ENCODE measurements at places on chromosomes 11 and 22.

GRCh38 chr11:45470794-45471167 lies 184.6 kb upstream of the SYT13 start:
- DNase-seq: no peak

GRCh38 chr11:79440571-79441460 lies at the start of gene TENM4:
TSS of gene TENM4 (minus strand) at chr11:79441030. CDS start at chr11:79069944, 371,086 bp downstream.
- DNase-seq: no peak

- DNase-seq: no peak
Observed at GRCh38 chr22:41745968-41746367, 46.7 kb downstream of the MEI1 start.

DNA sequence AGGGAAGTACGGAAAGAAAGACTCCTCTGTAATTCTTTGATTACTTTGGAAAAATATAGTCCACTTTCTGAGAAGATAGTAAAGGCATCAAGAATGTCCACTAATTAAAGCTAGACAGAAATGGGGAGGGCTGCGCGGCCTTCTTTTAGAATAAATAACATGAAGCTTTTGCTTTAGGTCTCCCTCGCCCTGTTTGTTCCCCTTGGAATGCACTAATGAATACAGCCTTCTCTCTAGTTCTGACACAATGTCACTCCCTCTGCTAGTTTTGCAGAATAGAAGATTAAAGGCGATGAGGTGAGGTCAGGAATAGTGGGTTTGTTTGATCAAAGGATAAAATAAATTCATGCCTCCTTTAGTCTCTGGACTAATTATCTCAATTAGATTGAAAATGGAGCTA lies 543.9 kb downstream of the OPCML start:
- no peak for DNase-seq

- no peak for DNase-seq
Observed at GRCh38 chr22:28186641-28187040, 267.6 kb upstream of the PITPNB start.

DNA sequence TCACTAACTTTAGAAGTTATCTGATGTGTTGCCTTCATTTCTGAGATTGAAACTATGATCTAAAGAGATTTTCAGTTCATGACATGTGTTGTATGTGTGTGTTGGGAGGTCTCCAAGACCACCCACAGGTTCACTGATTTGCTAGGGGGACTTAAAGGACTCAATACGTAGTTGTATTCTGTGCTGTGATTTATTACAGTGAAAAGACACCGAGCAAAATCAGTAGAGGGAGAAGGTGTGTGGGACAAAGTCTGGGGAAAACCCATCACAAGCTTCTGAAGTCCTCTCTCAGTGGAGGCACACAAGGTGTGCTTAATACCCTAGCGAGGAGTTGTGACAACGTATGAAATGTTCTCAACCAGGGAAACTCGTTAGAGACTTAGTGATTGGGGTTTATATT lies 35.6 kb downstream of the RNF169 start:
- DNase-seq: no peak
